ENCODE measurements at places on chromosomes 2 and 18. TPM values are rescaled to one million over a fixed set of nuclear protein-coding genes. Genes with fewer than 3 reads are reported as not detected.

The CCDC178 gene
- not detected for total RNA-seq

The SPDYA gene
- 1.2 TPM for total RNA-seq

The ADCY3 gene
- total RNA-seq = 59.5 TPM

The GPR55 gene
- total RNA-seq = 4.0 TPM

The CERKL gene
- 0.07 TPM for total RNA-seq

The PECR gene
- 20.8 TPM for total RNA-seq

The UGT1A1 gene
- total RNA-seq = not detected

The IAH1 gene
- total RNA-seq = 63.7 TPM

The ABCG8 gene
- total RNA-seq = not detected

The UPP2 gene
- not detected for total RNA-seq

The OR6B2 gene
- not detected for total RNA-seq

The IL36G gene
- total RNA-seq = not detected

The BOD1L2 gene
- total RNA-seq = not detected

The CHMP3 gene
- total RNA-seq = 35.0 TPM

The MALL gene
- 1.6 TPM for total RNA-seq

The RGPD4 gene
- total RNA-seq = 0.14 TPM

The OSR1 gene
- total RNA-seq = not detected

The TM4SF20 gene
- total RNA-seq = not detected

The SCYGR7 gene
- total RNA-seq = not detected

The NOSTRIN gene
- total RNA-seq = not detected

The NAT8 gene
- total RNA-seq = not detected

The ANTXR1 gene
- not detected for total RNA-seq

The DUSP2 gene
- total RNA-seq = 248 TPM

The EGR4 gene
- 0.18 TPM for total RNA-seq

The REG1B gene
- not detected for total RNA-seq

The DSC3 gene
- not detected for total RNA-seq

The CHRNG gene
- total RNA-seq = not detected

The LPIN1 gene
- total RNA-seq = 42.9 TPM

The RAMP1 gene
- 0.32 TPM for total RNA-seq

The LYPD6 gene
- not detected for total RNA-seq

The TDRD15 gene
- not detected for total RNA-seq

The BOK gene
- 0.09 TPM for total RNA-seq

The NYAP2 gene
- not detected for total RNA-seq

The RAB6C gene
- not detected for total RNA-seq

The ST6GAL2 gene
- total RNA-seq = not detected

The DSG4 gene
- not detected for total RNA-seq

The GKN2 gene
- total RNA-seq = not detected

The SATB2 gene
- 0.21 TPM for total RNA-seq

The POTEC gene
- not detected for total RNA-seq

The POTEE gene
- total RNA-seq = 0.76 TPM

The GCKR gene
- total RNA-seq = not detected

The GPR39 gene
- total RNA-seq = not detected

The ARHGAP25 gene
- 57.9 TPM for total RNA-seq

The KLHL29 gene
- 2.0 TPM for total RNA-seq

The ABCB11 gene
- not detected for total RNA-seq

The CPLX4 gene
- total RNA-seq = not detected

The ZNF892 gene
- total RNA-seq = 3.8 TPM

The SP140 gene
- total RNA-seq = 84.2 TPM

Data from activated CD4-positive, alpha-beta T cell treated with anti-CD3 and anti-CD28 coated beads for 36 hours (primary cell).